NCI-H2171 (cell line): ENCODE measurements at places on chromosomes 6 and 20.

DNA sequence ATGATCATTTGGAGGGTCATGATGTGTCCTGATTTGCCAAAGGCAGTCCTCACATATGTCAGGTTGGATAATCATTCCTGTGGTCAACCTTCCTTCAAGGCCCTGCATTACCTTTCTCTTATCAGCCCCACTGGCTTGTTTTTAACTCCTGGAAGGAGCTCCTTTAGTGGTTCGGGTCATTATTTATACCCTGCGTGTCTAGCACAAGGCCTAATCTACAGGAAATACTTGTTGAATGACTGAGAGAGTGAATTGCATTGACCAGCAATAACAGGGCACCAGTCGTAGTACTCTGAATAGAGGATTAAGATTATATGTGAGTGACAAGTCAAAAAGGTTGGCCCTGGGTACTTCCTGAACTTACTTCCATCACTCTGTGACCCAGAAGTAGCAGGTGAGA, 4.5 kb downstream of the HIVEP2 start:
- no peak for DNase-seq

DNA sequence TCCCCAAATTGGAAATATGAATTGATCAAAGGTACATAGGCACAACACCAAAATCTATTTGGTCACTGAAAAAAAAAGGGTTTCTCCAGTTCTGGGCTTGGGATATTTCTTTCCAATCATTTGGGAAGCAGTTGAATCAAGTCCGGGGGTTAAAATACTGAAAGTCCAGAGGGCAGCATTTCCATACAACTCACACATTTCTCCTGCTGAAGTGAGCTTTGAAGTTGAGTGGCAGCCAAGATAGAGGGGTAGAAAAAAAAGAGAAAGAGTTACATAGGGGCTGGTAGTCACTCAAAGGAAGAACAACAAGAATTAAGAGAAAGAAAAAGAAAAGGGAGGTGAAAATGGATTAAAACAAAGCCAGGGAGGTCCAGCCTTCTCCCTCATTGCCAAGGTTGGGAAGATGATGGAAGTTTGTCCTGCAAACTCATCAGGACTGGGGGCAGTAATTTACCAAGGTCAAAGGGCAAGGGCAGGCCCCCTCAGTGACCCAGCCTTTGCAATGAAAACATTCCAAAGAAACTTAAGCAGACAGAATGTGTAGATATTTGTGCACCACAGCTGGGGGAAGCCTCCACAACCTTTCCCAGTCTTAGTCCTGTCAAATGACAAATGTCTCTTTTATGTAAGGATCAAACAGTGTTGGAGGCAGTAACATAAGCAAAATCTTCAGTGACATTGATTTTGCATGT, 525.3 kb upstream of the JARID2 start:
- no peak for DNase-seq

DNA sequence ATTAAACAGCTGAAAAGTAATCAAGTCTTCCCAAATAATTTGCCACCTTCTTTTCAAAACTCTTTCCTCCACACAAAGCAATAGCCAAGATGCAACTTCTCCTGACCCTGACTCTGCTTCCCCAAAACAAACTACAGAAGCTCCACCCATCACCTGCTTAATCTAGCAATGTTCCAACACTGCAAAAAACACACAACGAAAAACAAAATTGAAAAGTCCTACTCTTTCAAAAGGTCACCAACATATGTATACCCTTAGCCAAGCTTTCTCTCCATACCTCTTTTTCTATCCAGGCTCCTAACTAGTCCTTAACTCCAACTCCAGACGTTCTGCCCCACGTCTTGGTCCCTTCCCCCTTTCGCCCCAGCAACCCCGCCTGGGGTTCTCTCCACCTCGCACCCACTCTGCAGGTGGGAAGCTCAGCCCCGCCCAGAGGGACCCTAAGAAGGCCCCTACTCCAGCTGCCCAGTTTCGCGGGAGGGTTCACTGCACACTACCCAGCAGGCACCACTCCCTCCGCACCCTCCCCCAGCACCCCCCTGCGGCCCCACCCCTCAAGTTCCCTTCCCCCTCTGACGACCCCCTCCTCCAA, 717 bp downstream of the CSNK2A1 start:
- peak; percentile 44 for DNase-seq

DNA sequence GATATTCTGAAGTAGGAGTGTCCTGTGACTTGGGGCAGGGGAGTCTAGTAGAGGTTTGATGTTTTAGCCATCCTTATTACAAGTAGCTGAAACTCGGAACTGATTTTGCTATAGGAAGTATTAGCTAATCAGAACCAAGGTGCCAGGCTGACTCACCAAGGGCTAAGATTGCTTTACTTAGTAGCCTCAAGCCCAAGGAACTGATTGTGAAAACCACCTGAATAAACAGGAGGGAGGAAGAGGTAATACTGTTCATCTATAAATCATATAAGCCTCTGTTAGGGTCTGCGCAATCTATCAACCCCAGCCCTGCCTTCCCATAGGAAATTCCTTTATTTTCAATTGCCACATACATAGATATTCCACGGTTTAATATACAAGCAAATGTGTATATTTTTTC, 54.4 kb downstream of the GNAS start:
- DNase-seq: no peak

DNA sequence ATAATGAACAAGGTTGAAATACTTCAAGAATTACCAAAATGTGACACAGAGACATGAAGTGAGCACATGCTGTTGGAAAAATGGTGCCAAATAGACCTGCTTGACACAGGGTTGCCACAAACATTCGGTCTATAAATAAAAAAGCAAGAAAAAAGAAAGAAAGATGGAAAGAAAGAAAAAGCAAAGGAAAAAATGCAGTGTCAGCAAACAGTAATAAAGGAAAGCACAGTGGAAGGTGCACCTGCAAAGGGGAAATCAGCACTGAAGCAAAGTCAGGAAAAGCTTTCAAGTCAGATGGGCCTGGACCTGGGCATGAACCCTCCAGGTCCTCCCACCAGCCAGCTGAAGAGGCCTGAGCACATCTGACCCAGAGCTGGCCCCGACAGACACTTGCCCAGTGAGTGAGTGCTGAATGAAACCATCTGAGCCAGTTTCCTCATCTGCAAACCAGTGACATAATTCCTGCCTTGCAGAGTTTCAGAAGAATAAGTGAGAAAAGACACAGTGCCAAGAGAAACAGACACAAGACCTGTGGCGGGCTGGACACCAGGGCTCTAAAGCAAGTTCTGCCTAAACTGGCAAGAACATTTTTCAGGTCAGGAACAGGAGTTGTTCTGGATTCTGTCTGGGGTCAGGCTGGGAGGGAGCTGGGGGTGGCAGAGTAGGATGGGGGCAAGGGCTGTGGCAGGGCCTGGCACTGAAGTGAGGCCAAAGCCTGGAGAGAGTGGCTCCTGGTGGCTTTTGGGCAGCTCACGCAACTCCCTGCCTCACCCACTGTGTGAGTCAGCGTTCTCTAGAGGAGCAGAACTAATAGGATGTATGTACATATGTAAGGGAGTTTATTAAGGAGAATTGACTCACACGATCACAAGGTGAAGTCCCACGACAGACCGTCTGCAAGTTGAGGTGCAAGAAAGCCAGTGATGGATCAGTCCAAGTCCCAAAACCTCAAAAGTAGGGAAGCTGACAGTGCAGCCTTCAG, 23.9 kb upstream of the MICB start:
- no peak for DNase-seq

- no peak for DNase-seq
Measured at GRCh38 chr6:32703347-32703746, 36.9 kb upstream of the HLA-DQB1 start.

GRCh38 chr6:25463441-25463840, 184.3 kb downstream of the CARMIL1 start:
- no peak for DNase-seq

DNA sequence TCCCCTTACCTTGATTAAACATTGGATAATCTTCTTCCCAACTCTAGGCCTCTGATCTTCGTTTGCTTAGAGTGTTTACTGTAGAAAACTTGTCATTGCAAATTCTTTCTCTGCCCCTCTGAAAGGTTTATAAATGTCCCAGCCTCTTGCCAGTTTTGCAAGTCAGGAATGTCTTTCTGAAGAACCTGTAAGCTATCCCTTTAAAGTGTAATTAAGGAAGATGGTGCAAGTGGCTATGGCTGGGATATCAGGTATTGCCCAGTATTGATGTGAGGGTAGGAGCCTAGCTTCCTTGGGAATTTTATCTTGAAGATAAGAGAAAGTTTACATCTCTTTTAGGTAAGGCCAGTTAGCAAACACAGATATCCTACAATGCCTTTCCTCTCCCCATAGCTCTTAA, 211.0 kb upstream of the RIMS1 start:
- DNase-seq: no peak

DNA sequence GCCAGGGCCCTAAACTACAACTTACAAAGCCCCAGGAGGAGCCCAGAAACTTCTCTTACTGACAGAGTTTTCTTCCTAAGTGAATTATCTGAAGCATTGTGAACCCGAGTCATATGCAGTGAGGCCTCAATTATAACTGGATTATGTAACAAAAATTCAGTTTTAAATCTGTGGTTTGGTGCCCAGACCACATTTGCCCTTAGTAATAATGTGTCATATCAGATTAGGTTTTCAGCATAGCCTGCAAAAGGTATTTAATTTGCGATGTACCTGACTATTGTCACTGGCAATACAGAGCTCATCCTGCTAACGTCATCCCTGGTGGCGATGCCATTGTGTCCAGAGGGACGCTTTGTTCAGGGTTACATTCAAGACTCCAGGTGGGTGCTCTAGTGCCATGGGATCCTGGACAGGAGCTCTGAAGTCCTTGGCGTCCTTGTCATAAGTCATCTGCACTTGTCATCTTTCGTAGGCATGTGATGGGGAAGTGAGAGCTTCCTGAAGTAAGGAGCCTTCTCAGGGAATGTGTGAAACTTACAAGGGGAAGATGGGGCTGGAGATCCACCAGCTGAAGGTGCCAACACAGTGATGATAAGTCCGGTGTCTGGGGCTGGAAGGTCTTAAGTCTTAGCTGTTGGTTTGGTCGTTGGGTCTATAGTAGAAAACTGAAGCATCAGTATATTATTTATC, 65.1 kb downstream of the HIVEP1 start:
- no peak for DNase-seq

- DNase-seq: peak; percentile 11
Measured at GRCh38 chr6:52995913-52996645, 995 bp upstream of the GSTA4 start.

DNA sequence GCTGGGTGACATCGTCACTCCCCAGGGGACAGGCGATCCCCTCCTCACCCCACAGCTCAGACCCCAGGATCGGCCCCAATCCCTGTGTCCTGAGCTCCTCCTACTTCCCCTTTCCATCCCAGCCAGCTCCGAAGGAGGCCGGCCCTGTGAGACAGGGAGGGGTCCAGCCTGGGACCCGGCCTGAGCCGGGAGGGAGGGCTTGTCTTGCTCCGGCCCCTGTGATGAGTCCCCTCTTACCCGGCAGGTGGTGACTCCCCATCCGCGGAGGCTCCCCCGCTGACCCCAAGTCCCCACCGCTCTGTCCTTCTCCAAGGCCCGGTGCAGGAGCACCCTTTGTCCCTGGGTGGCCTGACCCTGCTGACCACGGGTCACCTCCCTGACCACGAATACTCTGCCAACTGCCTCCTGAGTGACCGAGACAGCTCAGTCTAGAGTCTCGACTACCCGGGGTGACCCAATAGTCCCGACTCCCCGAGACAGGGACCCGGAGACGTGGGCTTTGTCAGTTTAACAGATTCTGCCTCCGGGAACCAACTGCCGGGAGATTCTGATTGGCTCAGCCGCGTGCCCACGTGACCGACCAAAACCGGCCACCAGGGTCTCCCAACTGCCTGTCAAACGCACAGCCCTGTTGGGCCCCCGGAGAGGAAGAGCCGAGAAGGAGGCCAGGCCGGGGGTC, 187.4 kb upstream of the PROKR2 start:
- DNase-seq: no peak

DNA sequence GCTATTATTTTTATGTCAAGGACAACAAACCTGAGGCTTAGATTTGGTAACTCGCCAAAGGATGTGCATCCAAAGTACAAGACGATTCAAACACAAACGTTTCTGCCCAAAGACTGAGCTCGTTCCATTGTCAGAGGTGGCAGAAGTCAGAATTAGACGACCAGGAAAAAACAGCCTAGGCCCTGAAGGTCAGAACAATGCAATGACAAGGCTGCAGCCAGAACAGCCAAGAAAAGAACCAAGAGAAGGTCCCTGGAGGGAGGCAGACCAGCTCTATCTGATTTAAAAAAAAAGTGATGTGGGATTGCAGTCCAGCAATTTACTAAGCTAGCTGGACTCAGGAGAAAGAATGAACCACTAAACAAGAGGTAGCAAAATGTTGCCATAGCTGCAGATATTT, 54.2 kb downstream of the NCOA7 start:
- DNase-seq: no peak

DNA sequence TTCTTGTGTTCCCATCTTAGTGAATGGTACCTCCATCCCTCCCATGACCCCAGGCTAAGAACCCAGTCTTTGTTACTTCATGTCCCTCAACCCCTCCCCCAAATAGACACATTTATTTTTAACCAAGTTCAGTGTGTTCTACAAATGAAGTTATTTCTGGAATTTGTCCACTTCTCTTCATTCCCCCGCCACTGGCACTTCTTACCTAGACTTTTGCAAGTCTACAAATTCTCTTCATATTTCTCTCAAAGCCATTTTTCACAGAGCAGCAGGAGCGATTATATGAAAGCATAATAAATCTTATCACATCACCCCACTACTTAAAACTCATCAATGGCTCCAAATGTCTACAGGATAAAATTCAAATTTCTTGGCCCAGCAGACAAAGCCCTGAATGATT, 131.4 kb downstream of the BTBD9 start:
- no peak for DNase-seq

GRCh38 chr20:12875510-12875909, 133.3 kb upstream of the SPTLC3 start:
- DNase-seq: no peak

- DNase-seq: no peak
Measured at GRCh38 chr6:39378175-39378959, 55.9 kb upstream of the KCNK16 start.

DNA sequence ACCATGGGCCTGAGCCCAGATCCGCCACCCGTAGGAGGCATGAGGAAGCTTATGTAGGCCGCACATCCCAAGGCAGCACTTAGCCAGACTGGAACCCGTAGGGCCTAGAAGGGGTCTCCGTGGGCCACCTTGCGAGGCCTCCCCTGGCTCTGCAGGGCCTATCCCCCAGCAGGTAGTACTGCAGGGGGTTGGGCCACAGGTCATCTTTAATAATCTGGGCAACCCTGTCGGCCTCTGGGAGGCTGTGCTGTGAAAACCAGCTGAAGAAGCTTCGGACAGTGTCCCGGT, 18.5 kb downstream of the PLAGL2 start:
- DNase-seq: no peak
